ENCODE measurements at places on chromosomes 11 and 22.

- DNase-seq = no peak
These were observed 182.8 kb downstream of the FAM76B start for GRCh38 chr11:95606824-95607223.

DNA sequence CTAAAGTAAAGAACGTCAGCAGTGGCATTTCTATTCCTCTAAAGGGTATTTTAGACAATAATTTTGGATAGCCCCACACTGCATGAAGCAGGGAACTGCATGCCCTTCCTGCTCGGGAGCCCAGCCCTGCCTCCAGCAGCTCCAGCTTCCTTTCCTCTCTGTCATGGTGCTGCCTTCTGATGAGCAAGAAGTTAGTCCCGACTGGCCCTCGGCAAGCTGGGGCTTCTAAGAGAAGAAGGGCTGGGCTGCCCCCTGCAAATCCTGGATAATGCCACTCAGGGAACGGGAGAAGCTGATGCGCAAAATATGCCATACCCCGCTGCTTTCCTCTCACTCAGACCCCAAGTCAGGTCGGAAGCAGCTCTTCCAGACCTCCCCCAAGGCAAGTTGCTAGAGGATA is 296.4 kb downstream of the ETS1 start:
- DNase-seq = no peak

DNA sequence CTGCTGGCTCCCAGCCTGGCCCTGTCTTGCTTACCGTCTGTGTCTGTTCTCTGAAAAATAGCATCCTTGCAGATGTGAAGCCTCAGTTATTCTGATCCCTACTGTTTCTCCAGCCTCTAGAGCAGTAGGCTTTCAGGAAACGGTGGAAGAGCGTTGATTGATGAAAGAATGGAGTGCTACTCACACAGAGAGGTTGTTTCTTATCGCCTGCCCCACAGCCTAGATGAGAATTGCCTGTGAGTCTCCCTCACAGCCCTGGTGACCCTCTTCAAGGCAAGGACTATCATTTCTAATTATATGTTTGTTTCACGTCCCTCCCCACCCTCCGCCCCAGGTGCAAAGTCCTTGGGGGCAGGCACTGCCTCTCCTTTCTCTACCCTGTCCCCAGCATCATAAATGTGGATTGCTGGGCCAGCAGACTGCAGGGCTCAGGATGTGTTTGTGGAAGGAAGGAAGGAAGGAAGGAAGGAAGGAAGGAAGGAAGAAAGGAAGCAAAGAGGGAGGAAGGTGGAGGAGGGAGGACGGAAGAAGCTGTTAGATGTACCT is 575.3 kb upstream of the B3GAT1 start:
- DNase-seq = no peak

DNA sequence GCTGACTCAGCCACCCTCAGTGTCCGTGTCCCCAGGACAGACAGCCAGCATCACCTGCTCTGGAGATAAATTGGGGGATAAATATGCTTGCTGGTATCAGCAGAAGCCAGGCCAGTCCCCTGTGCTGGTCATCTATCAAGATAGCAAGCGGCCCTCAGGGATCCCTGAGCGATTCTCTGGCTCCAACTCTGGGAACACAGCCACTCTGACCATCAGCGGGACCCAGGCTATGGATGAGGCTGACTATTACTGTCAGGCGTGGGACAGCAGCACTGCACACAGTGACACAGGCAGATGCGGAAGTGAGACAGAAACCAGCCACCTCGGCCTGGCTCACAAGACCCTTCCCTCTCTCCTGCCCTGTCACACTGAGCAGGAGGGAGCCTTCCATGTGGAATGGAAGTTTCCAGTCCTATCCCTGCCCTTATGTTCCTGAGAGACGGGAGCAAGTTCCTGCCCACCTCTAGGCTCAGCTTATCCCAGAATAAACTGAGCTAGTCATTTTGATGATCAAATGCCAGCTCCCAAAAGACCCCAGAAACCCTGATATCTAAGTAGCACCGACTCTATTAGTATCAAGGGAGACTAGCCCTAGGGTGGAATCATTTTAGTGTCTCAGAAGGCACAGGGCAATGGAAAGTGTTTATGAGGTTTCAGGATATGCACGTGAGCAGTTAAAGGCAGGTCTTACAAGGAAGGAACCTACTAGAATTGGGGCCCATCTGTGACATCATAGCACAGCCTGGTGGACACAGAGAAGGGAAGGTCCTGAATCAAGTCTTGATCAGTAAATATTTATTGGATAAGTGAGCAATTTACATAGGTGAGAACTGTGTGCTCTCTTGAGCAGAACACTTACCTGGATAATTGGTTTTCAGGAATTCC is 6.3 kb upstream of the IGLL5 start:
- DNase-seq = no peak

GRCh38 chr11:65338676-65339075 is 5.0 kb downstream of the DPF2 start:
- DNase-seq = no peak

- no peak for DNase-seq
These were observed 48.8 kb upstream of the CD44 start for GRCh38 chr11:35090125-35090524.

- DNase-seq = no peak
These were observed 76.4 kb upstream of the DRD2 start for GRCh38 chr11:113551645-113552044.

- DNase-seq = no peak
These were observed 442 bp downstream of the PELI3 start for GRCh38 chr11:66467034-66467659.

DNA sequence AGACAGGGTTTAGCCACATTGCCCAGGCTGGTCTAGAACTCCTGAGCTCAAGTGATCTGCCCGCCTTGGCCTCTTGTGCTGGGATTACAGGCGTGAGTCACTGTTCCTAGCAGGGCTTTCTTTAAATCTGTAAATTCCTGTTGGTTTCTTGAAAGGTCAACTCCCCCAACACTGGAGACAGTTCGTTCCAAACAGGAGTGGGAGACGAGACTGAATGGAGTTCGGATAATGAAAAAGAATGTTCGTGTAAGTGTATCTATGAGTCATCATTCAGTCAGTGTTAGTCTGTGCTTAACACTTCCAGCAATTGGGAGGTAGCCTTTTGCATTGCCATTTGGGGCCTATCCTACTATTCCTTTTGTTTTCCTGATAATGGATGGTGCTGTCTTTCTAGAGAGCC is 10.0 kb upstream of the BACE1-AS start:
- DNase-seq = peak; percentile 93

DNA sequence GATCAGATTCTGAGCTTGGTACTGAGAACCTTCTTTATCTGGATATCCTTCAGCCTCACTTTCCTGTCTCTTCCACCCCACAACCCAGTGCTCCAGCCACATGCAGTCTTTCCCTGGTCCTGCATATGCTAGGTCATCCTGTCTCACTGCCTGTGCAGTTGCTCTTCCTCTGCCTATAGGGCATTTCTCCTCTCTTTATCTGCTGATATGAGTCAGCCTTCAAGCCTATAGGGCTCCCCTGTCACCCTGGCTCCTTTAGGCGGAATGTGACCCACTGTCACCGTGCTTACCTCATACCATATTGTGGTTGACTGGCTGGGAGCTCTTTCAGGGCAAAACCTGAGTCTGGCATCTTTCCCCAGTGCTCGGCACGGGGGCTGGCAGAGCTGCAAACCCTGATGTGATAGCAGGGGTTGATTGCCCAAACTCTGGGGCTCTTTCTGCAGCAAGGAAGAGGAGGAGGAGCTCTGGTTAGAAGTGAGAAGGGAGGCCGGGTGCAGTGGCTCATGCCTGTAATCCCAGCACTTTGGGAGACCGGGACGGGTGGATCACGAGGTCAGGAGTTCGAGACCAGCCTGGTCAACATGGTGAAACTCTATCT is 26.3 kb downstream of the MEI1 start:
- DNase-seq = no peak

- no peak for DNase-seq
These were observed 35.6 kb downstream of the RNF169 start for GRCh38 chr11:74784234-74784633.

GRCh38 chr11:65576867-65577755 is 1.3 kb downstream of the EHBP1L1 start:
- no peak for DNase-seq

GRCh38 chr22:41478891-41479521 is 10.1 kb downstream of the ACO2 start:
- DNase-seq = no peak

- DNase-seq = no peak
These were observed 72.9 kb upstream of the LMO1 start for GRCh38 chr11:8336356-8337129.

DNA sequence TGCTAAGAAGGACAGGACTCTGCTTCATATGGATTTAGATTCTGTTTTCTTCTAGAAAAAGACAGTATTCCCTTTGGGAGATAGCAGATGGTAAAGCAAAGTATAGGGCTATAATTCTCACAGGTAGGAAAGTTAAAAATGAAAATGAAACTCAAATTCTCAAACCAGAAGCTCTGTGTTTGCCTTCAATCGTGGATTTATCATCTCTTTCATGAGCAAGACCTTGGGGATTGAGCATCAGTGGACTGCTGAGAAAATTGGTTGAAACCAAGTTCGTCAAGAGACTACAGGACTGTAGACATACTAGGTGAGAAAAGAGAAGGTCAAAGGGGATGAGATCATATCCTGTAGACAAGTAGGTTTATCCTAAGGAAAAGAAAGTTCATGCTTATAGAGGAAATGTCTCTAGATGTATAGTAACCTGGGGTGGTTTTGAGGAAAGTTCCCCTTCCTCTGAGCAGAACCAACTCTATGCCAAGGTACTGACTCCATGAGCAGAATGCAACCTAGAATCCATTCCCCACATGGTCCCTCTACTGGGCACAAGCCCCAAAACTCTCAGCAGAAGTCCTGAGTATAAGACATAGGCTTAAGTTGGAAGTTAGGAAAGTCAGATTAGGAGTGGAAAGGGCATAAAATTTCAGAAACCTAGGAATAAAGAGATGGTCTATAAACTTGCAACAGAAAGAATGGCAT is 46.5 kb downstream of the SLC5A12 start:
- DNase-seq = no peak

GRCh38 chr11:18243783-18244362 is 4.6 kb downstream of the SAA2 start:
- DNase-seq = peak; percentile 22

DNA sequence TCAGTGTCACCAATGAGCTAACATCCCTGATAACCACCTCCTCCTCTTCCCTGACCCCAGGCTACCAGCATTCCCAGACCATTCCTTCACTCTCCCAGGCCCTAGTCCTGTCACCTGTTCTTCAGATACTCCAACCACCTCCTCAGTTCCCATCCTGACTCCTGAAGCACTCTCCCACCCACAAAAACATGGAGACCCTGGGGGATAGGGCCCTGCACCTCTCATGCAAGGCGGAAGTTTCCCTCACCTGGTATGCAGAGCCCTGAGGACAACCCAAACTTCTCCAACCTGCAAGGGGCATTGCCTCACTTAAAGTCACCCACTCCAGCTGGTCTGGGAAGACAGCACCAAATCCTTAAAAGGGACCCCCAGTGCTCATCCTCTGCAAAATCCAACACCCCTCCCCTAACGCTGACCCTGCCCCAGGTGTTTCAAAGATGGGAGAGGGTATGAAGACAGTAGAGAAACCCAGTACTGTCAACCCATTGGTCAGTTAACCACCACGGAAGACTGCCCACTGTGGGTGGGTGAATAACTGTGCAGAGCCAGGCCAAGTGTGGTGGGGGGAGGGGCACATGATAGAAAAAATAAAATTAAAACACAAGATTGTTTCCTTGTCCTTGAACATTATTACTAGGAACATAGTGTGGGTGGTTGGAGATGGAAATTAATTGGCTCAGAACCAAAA is 1.4 kb downstream of the TNKS1BP1 start:
- DNase-seq = no peak

GRCh38 chr11:86483940-86484794 is 109.5 kb downstream of the CCDC81 start:
- no peak for DNase-seq

DNA sequence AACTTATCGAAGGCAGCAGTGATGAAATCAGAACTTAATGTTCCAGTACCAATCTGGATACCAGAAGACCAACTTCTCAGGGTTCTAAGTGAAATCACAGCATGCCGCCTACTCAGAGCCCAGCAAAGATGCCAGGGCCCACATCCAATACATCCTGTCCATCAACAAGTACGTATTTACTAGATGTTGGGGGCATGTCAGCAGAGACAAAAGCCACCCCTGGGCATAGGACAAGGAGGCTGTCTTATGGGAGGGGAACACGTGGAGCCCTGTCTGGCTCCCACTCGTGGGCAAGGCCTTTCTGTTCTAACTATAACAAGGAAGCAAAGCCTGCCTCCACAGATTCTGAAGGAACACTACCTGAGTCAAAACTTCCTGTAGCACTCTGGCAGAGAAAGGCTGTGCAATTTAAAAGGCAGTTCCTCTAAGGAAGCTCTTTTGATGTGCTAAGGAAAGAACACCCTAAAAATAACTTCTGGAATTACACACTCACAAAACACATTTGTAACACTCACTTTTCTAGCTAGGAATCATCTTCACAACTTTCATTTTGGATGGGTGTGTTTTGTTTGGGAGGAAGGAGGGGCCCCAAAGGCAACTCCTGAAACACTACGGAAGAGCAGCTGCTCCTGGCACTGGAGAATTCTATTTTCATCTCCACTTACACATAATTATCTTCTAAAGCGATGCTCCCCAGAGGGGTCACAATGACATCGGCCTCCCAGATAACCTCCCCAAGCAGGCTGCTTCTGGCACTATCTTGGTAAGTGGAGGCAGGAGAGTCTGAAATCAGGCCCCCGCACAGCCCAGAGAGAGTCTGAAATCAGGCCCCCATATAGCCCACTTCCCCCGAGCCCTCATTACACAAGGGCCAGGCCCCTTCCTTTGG is 14.2 kb downstream of the SMCO4 start:
- no peak for DNase-seq

- DNase-seq = no peak
These were observed 1497.0 kb upstream of the TENM4 start for GRCh38 chr11:80937842-80938241.

- DNase-seq = no peak
These were observed 61.4 kb upstream of the PTPRJ start for GRCh38 chr11:47918882-47919495.

- DNase-seq = no peak
These were observed 40.2 kb upstream of the CELSR1 start for GRCh38 chr22:46577368-46578249.

DNA sequence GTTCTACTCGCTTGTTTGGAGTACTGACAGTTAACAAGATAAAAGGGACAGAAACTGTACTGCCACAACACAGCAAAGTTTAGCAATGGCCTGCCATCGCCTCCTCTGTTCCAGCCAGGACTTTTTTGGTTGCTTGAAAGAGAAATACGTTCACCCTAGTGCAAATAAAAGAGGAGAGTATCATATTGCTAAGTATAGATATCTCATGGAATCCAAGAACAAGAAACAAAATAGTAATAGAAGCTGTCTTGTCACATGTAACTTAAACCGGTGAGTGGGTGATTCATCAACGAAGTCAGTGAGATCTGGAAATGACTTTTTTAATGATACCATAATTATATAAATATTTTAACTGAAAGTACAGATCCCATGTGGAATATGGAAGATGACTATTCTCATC is 35.4 kb downstream of the SLC1A2 start:
- DNase-seq = no peak

GRCh38 chr11:16114431-16114830 is 241.9 kb downstream of the SOX6 start:
- no peak for DNase-seq

DNA sequence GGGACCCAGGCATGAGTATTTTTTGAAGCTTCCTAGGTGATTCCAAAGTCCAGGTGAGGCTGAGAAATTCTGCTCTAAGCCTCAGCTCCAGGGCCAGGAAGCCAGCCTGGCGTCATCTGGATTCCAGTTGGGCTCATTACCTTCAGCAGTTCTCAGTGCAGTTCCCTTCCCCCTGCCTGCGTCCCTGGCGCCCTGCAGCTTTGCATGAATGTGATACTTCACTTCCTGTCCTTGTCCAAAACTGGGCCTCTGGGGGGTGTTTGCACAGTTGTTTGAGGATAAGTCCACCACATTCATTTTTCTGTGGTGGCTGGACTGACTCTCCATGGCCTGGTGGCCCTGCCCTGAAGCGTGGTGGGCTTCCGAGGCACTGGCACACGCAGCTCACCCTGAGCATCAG is 98.1 kb downstream of the TENM4 start:
- no peak for DNase-seq
